ENCODE measurements at places on chromosomes 1 and 21. TPM values are rescaled to one million over a fixed set of nuclear protein-coding genes. Genes with fewer than 3 reads are reported as not detected.

The NPL gene
- 0.94 TPM for total RNA-seq

The SMAP2 gene
- total RNA-seq, result 11.0 TPM

The THEMIS2 gene
- total RNA-seq, result 1.1 TPM

The FCRL2 gene
- total RNA-seq, result not detected

The AXDND1 gene
- 0.24 TPM for total RNA-seq

The FAM72C gene
- total RNA-seq, result 6.1 TPM

The CDC42SE1 gene
- 79.6 TPM for total RNA-seq

The LCE7A gene
- total RNA-seq, result not detected

The NR0B2 gene
- not detected for total RNA-seq

The IFNLR1 gene
- 1.0 TPM for total RNA-seq

The DCST1 gene
- not detected for total RNA-seq

The ADAMTS1 gene
- 0.06 TPM for total RNA-seq

The TAS1R1 gene
- total RNA-seq, result not detected

Measured in A549 treated with DMSO at 1 μM for 4 hours (cell line).